ENCODE measurements at places on chromosomes 16 and 17.

- DNase-seq = no peak
Measured at GRCh38 chr16:69127966-69128510, 4.3 kb downstream of the CHTF8 start.

DNA sequence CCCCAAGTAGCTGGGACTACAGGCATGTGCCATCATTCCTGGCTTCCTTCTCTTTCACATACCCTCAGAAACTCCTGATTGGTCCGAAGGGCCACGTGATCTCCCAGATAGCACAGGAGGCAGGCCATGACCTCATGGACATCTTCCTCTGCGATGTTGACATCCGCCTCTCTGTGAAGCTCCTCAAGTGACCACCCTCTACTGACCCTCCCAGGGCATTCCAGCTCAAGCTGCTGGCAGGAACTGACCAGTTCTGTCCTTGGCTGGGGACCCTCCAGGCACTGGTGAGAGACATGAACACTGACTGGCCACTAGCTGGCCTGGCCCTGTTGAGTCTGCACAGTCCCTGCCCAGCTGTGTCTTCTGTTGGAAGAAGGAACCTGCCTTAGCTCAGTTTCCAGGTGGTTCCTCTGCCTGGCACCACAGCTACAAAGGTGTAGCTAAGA is 5.6 kb downstream of the ERAL1 start:
- DNase-seq = no peak

- DNase-seq = no peak
Measured at GRCh38 chr17:14119546-14119945, 50.2 kb downstream of the COX10 start.

DNA sequence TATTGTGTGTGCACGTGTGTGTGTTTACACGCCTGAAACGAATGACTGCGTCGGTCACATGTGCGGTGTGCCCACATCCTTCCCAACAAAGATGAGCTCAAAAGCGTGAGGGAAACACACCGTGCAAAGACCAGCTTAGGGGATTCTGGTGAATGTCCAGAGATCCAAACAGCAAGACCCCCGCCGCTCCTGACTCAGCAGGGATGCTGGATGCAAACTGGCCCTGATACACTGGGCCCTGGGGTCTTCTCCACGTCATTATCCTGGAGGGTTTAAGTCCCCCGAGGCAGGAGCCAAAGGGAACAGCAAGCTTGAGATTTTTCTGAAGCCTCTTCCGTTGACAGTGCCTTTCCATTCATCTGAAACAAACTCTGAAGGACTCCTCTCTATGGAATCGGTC is 59.2 kb downstream of the TBC1D16 start:
- no peak for DNase-seq

- no peak for DNase-seq
Measured at GRCh38 chr16:59355704-59356103, 621.6 kb upstream of the GOT2 start.

GRCh38 chr17:2239882-2240430 is 63.6 kb downstream of the SMG6 start:
- DNase-seq = no peak

DNA sequence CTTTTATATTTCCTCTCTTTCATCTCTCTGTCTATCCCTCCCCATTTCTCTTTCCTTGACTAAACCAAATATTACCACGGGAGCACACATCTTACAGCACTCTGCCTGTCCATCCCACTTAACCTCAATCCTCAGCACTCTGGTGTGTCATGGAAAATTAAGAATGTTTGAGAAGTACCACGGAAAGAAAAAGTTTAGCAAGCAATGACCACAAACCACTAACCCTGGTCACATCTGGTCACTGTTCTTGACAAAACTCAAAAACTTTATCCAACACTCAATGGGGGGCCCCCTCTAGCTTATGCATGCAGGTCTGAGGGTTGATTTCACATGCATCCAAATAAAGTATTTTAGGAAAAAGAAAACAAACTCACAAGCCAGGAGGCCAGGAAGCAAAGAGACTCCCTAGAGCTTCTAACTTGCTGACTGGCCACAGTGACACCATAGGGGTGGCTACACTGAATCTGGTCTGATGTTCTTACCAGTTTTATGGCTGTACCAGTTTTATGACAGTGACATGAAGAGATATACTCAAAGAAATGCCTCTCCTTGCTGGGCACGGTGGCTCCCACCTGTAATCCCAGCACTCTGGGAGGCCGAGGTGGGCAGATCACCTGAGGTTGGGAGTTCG is 229.2 kb downstream of the STX8 start:
- DNase-seq = no peak

- no peak for DNase-seq
Measured at GRCh38 chr17:57489321-57489720, 233.0 kb downstream of the MSI2 start.

DNA sequence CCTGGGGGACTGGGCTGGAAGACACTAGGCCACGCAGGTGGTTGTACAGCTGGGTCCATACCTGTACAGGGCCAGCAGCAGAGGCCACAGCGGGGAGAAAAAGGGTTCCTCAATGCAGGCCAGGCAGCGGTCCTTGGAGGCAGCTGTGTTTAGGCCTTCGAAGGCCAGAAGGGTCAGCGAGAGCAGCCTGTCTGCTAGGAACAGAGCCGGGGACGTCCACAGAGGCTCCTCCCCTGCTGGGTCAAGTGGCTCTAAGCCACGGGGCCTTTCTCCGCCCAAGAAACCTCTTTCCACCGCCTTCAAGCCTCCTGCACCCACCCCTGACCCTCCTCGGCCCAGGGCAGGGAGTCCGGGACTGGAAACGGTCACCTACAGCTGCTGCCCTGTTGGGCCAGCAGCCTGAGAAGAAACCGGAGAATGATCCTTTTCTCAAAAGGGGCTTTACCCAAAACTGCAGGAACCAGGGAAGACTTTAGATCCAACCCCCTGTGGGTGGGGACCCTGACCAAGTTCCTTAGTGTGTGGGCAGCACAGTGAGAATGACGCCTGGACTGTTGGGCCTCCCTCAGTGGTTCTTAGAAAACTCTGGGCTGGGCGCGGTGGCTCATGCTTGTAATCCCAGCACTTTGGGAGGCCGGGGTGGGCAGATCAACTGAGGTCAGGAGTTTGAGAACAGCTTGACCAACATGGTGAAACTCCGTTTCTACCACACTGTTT is 8.4 kb upstream of the SPATA2L start:
- peak; percentile 22 for DNase-seq

DNA sequence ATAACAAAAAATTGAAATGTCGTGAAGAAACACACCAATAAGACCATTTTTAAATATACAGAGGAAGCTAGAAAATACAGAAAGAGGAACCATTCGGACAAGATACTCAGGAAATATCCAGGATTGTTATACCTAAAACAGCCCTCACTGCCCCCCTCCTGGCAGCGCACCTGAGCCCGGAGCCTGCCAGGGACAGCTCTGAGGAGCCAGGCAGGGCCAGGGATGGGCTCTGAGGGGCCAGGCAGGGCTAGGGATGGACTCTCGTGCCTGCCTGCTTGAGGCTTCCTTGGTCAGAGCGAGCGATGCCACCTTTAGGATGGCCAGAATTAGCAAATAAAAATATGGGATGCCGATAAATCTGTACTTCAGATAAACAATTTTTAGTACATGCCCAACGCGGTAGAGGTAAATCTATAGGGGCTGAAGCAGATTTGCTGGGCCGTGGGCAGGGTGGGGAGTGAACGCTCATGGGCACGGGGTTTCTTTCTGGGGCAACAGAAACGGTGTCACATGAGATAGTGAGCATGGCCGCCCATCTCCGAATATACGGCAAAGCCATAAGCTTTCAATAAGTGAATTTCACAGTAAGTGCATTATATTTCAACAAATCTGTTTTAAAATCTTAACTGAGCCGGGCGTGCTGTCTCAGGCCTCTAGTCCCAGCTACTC is 18.2 kb upstream of the CSNK1D start:
- DNase-seq = no peak

- no peak for DNase-seq
Measured at GRCh38 chr17:46800573-46800972, 17.9 kb downstream of the WNT3 start.

DNA sequence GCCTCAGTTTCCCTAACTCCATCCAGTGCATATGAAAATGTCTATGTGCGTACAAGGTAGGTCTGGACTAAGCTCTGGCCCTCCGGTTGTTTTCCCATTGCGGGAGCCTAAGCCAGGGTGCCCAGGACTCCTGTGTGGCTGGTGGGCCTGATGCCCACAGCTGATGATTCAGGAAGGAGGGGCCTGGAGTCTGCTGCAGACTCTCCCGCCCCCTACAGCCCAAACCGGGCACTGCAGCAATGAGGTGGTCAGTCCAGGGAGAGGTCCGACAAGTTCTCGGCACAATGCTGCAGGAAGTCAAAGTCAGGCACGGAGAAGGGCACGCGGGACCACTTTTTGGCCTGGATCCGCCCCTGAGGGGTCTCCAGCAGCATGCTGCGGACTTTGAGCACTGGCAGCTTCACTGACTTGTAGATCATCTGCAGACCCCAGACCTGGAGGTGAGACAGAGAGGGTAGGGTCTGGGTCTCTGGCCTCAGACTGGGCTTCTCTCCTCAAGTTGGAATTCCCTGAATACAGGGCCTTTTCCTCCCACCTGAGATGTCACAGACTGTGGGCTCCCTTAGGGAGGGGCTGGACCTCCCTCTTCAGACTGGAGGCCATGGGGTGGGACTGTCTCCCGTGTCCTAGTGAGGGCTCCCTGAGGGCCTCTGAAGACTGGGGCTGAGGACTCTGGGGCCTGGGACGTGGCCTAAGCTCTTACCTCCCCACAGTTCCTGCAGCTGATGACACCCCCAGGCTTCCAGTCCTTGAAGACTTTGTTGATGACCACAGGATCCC is 3.4 kb upstream of the ZNF385C start:
- DNase-seq = peak; percentile 86

DNA sequence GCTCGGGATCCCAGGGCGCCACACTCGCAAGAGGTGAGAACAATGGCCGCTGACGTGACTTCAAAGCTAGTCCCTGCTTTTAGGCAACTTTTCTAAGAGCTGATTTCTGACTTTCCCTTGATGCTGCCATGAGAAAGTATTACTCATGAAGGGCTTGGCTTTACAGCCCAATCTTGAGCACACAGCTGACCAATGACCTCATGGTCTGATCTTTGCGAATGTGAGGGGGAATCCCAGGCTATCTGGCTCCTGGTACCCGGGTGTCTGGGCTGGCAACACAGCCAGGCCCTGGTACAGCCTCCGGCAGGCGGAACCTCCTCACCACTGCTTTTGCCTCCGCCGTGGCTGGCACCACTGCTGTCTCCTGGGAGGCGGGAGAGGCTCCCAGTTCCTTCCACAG is 17.5 kb downstream of the NDUFAF8 start:
- peak; percentile 88 for DNase-seq

DNA sequence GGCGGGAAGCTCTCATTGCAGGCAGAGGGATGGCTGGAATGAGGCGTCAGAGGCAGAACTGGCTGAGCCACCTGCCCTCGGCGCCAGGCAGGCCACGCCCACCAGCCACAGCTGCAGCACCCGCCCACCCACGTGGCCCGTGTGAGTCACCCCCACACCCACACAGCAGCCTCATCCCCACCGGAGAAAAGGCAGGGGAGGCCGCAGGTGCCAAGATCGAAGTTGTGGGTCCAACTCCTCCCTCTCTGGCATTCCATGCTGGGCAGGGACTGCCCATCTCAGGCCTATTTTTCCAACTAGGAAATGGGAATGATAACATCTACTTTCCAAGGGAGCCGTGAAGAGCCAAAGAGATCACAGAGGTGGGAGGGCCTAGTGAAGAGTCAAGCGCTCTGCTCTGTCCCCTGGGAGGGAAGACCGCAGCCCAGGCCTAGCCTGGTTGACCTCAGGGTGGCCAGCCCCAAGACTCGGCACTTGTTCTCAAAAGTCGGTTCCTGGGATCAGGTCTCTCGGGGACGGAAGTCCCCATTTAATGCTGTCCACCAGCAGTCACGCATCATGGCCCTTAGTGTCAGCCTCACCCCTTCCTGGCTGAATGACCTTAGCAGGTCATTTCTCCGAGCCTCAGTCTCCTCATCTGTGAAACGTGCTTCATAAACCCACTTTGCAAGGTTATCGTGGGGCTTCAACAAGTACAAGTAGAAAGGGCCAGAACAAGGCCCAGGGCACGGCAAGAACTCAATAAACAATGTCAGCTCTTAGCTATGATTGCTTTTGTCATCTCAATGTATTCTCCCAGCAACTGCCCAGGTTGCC is at the start of gene TRPV3:
TRPV3 (minus strand) TSS at position 45 of the 816 bp plus-strand sequence. CDS start 2,962 bp downstream, outside the sequence.
- DNase-seq = peak; percentile 19

DNA sequence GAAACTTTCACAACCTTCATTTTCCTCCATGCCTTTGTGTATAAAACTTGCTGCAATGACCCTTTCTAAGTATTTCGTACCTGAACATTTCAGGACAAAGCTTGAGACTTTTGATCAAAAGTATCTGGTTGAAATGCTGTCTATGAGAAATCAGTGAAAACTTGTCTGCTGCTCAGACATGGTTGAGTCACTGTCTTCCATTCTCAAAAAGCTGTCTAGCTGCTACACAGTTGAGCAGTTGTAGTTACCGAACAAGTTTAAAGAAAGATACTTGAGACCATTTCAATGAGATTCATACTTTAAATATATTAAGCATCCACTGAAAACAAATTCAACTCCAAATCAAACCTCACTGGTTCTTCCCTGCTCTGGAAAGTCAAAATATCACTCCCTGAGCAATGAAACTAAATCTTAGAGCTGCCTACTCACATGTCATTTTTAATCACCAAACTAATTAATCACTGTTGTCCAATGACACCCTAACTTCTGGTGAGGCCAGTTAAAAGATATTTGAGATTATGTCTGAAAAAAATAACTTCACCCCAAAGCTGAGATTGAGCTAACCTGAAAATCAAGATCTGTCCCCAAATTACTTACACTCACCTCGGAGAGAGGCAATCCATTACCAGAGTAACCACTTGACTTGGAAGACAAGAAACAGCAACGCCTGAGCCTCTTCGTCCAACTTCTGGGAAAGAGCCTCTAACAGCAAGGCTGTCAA is 488 bp downstream of the TMEM100 start:
- DNase-seq = no peak

- DNase-seq = no peak
Measured at GRCh38 chr17:57354673-57355072, 98.3 kb downstream of the MSI2 start.

- no peak for DNase-seq
Measured at GRCh38 chr17:42535155-42536047, 640 bp upstream of the NAGLU start.

DNA sequence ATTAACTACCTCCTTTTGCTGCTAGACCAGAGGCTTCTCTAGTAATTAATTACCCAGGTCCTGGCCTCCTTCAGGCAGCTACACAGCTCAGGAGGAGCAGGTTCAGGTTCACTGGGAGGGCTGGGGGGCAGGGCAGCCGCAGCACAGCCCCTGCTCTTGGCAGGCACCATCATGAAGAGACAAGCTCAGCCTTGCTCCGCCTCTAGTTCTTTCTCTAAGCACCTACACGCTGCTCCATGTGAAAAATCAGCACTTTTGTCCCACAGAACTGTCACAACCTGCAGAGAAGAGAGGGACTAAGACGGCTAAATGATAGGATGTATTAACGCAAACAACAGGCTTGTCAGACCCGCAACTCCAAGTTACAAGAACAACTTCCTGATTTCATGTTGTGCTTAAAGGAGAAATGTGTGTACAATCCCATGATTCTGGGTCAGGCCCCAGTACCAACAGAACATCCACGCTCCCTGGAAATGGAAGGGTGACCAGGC is 53.4 kb downstream of the GRB2 start:
- peak; percentile 45 for DNase-seq

Data from suppressor macrophage treated with lipopolysaccharide for 1 hour (primary cell).